ENCODE measurements at places on chromosomes 13 and 19. TPM values are rescaled to one million over a fixed set of nuclear protein-coding genes. Genes with fewer than 3 reads are reported as not detected.

- no peak for DNase-seq
Observed at GRCh38 chr13:76216729-76217128, 580.6 kb downstream of the LMO7 start.

The RPS16 gene
- polyA plus RNA-seq = 3,363 TPM

DNA sequence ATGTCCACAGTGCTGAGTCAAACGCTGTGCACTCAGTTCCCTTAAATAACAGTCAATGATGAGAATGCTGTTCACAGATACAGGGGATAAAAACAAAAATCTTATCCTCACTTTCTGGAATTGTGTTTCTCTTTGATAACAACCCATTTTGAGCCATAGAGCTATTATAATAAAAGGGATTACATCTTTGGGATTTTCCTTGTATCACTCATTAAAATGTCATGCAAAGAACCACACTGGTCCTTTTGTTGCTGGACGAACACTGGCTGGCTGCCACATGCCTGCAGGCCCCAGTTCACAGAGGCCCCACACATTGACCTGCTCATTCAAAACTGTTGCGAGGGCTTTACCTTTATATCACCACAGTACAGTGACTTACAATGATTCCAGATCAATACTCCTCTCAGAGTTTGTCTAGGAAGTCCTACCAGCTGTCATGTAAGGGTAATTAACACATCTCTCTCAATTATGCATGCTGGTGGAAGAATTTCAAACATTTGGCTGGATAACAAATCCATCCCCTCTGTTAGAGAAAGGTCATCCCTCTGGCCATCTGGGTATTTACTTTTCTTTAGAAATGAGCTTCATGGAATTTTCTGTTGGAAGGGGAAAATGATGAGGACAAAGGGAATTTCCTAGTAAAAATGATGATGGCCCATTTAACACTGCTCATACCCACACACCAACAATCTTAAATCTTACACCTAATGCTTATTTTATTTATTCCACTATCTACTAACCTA lies 85.9 kb downstream of the MBNL2 start:
- peak; percentile 86 for DNase-seq

The ZNF582 gene
- 1.9 TPM for polyA plus RNA-seq

The SPACA4 gene
- not detected for polyA plus RNA-seq

GRCh38 chr13:26323764-26324163 lies 69.8 kb downstream of the CDK8 start:
- peak; percentile 28 for DNase-seq

DNA sequence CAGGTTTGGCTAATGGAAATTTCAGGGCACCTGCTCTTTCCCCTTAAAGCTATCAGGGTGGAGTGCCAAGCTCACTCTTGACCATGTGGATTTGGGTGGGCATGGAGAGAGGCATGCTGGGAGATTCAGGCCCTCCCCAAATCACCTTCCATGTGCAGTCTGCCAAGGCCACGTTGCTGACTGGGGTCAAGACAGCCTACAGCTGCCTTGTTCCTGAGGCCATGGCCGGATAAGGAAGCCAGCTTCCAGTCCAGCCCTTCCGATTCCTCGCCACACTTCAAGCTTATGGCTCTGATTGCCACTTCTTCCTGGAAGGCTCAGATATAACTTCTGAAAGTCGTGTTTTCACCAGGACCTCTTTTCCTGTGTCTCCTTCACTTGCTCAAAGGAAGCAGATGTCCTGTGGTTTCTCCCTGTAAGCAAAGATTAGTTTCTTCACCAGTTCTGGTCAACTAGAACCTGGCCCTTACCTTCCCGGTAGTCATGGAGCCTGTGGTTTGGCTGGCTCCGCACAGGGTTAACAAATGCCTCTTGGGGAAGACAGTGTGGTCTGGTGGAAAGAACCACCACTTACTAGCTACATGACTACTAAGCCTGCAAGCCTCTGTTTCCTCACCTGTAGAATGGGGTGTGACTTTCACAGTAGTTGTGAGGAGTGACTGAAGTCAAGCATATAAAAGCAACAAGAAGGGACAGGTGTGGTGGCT lies 16.1 kb upstream of the TPT1 start:
- DNase-seq = no peak

DNA sequence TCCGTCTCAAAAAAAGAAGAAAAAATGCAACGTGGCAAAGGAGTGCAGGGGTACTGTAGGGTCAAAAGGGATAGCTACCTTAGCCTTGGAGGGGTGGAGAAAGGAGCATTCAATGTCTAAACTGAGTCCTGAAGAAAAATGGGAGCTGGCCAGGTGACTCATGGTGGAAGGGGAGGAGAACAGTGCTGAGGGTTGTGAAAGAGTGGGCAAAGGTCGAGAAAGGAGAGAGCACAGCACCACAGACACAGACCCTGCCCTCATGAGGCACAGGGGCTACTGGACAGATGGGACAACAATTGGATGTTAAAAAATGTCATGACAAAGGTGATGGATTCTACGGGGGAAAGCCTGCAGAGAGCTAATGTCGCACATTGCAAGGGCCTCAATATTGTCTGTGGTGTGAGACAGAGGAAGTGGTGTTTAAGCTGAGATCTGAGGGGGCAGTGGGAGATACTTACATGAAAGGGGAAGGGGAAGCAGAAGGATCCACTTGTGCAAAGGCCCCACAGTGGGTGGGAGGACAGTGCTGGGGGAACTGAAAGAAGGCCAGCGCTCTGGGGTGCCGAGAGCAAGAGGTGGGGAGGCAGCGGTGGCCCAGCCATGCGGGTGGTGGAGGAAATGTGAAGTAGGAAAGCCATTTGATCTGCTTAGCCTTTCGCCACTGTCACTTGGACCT lies 42.9 kb upstream of the URAD start:
- no peak for DNase-seq

The KIR2DL3 gene
- polyA plus RNA-seq = not detected

GRCh38 chr19:35534803-35535480 lies 1.7 kb downstream of the GAPDHS start:
- DNase-seq = no peak

The SIGLEC8 gene
- polyA plus RNA-seq = not detected

The CCDC61 gene
- polyA plus RNA-seq = 6.4 TPM

- no peak for DNase-seq
Observed at GRCh38 chr13:95044452-95045205, 256.6 kb downstream of the ABCC4 start.

DNA sequence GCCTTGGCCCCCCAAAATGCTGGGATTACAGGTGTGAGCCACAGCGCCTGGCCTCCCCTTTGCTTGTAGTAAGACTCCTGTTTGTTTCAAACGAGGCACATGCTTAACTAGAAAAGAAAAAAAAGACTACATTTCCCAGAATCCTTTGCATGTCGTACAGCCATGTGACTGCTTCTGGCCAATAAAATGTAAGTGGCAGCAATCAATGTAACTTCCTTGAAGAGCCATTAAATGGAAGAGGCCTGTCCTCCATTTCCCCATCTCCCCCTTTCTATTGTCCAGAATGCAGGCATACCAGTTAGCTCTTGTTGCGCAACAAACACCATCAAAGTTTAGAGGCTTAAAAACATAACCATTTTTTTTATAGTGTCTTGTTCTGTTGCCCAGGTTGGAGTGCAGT lies 10.4 kb upstream of the GPR32 start:
- no peak for DNase-seq

GRCh38 chr19:1745589-1746031 lies 7.7 kb upstream of the ONECUT3 start:
- DNase-seq = no peak

The ERICH4 gene
- polyA plus RNA-seq = not detected

The CGB1 gene
- not detected for polyA plus RNA-seq

The C13orf42 gene
- not detected for polyA plus RNA-seq

DNA sequence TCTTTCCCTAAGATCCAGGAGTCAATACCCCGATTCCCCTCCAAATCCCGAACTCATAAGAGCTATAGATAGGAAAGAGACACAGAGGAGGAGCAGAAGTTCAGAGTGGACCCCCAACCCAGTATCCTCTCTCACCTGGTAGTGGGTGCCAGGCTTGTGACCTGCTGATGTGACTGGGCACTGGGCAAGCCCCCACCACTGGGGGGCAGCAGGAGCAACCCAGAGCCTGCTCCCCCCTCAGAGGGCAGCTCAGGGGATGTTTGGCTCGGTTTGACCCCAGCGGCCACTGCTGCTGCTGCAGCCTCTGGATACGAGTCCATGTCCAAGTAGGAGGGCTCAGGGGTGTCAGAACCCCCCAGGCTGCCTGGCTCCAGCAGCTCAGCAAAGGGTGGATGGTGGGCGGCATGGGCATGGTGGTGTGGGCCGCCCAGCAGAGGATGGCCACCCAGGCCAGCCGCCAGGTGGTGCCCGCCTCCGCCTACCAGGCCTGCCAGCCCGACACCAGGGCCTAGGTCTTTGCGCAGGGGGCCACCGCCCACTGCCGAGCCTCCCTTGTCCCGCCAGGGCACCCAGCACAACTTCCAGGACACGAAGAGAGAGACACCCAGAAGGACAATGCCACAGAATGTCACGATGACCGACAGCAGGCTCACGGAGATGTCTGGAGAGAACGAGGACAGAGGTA lies 7.4 kb downstream of the SYT3 start:
- DNase-seq = no peak

DNA sequence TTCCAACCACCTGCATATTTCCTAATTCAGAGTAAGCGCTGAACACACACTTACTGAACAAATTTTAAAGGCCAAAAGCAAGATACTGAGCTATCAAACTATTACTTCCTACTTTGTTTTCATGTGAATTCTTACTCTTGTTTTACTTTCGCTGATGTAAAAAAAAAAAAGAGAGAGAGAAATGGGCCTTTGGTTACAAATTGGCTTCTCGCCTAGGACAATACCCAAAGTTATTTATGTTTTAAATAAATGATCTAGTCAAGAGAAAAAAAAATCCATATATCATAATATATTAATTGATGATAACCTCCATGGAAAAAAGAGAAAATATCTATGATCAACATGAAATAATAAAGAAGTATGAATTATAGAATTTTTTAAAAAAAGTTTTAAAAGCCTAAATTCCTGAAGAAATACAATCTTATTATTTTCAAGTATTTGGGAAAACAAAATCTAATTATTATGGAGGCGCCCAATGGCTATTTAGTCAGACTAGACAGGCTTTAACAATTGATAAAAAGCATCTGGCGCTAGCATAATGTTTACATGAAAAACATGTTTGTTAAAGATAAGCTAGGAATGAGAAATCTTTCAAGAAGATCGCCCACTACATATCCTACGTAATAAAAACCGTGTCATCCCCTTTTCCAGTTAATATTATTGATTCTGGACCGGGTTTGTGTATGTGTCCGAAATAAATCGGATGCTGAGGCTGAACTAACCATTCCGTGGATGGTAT lies 9.0 kb downstream of the COL4A1 start:
- DNase-seq = no peak

The CRLF1 gene
- polyA plus RNA-seq = 3.4 TPM

The UBE2L5 gene
- polyA plus RNA-seq = not detected

DNA sequence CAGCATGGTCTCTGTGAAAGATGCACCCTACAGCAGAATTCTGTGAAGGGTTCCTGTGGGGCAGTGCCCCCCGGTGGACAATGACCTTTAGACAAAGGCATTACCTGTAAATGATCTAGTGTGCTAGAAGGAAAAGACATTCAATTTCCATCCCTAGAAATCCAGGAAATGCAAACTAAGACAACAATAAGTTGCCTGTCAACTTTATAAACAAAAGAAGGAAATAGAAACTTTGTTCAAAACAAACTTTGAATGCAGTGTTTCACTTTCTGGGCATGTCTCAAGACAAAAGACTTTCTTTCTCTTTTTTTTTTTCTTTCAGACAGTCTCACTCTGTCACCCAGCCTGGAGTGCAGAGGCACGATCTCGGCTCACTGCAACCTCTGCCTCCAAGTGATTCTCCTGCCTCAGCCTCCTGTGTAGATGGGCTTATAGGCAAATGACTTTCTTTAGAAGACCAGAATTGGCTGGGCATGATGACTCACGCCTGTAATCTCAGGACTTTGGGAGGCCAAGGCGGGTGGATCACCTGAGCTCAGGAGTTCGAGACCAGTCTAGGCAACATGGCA lies 15.5 kb downstream of the TEX101 start:
- DNase-seq = no peak

The ARRDC5 gene
- not detected for polyA plus RNA-seq

The GPR12 gene
- polyA plus RNA-seq = not detected

DNA sequence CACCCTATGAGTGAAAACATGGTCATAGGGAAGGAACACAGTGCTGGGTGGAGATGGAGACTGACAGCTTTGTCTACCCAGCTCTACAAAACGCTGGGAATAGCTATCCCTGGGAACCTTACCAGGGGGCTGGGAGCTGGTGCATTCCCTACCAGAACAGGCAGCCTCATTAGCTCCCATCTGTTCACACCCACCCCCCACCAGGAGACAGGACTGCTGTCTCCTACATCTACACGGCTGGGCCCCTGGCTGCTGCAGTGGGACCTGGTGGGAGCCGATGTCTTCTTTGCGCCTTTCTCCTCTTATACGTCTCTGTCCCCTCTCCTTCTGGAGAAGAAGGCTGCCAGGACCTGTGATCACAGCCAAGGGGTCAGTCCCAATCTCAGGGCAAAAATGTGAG lies 90.8 kb downstream of the UQCRFS1 start:
- no peak for DNase-seq

DNA sequence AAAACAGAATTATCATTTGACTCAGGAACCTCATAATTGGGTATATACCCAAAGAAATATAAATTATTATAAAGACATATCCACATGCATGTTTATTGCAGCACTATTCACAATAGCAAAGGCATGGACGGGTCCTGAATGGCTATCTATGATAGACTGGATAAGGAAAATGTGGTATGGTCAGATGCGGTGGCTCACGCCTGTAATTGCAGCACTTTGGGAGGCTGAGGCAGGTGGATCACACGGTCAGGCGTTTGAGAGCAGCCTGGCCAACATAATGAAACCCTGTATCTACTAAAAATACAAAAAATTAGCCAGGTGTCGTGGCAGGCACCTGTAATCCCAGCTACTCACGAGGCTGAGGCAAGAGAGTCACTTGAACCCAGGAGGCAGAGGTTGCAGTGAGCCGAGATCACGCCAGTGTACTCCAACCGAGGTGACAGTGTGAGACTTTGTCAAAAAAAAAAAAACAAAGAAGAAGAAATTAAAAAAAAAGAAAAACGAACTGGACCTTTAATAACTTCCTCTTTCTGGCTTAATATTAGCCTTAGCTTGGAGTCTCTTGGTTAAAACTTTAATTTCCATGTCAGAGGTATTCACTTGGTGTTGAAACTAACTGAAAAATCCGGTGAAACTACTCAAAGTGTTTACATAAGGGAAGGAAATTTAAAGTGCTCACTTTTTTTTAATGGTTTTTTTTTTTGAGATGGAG lies 104.4 kb downstream of the ZNF486 start:
- DNase-seq = no peak

- DNase-seq = peak; percentile 69
Observed at GRCh38 chr13:23427342-23427843, 6.1 kb downstream of the SACS start.

The GRK1 gene
- not detected for polyA plus RNA-seq

DNA sequence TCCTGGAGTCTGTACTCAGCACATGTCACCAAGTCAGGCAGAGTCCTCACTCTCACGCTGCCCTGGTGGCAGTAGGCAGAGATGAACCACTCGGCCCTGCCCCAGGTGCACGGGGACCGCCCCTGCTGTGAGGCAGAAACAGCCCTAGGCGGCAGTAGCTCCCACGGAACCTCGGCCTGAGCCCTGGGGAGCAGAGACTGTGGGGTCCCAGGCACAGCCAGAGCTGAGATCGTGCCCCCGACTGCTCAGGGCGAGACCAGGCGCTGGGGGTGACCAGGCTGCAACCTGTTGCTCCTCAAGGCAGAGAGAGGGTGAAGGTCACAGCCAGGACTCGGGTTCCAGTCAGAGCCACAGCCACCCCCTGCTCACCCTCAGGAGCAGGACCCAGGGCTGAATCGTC lies 34.9 kb downstream of the AP1M1 start:
- no peak for DNase-seq

The ZNF69 gene
- 0.36 TPM for polyA plus RNA-seq

The ZSWIM9 gene
- polyA plus RNA-seq = 0.36 TPM

The SCGB2B2 gene
- 0.03 TPM for polyA plus RNA-seq

The AXL gene
- polyA plus RNA-seq = 57.3 TPM
